ENCODE measurements at places on chromosomes 2 and 18.

DNA sequence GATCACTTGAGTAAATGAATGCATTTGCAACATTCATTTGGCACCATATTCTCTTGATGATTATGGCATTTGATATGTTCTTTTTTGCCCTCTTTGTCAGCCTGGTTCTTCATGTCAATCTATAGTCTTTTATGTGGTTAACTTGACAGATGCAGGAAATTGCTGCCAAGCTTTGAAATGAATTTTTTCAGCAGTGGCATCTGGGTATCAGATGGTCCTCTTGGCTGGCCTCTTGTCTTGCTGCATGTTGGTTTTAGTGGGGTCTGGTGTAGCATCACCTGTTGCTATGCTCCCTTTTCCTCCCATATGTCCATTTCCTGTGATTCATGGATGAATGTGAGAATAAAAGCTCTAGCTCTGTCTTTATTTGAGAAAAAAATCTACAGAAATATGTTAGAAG, 119.9 kb downstream of the DPP4 start:
- ATAC-seq, result no peak

GRCh38 chr2:124437811-124438210, 412.7 kb downstream of the CNTNAP5 start:
- ATAC-seq, result no peak

DNA sequence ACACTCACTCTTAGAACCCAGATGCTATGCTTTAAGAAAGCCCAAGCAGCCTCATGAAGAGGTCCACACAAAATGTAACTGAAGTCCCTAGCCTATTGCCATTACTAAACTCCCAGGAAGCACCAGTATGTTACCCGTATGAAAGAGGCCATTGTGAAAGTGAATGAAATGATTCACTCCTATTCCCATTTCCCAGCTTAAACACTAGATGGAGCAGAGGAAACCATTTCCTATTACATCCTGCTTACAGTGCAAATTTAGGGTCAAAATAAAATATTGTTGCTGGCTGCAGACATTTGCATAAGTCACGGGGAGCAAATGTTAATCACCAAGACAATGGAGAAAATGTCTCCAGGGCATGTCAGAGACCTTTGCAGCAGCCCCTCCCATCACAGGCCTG, 989.7 kb upstream of the CRIM1 start:
- no peak for ATAC-seq

DNA sequence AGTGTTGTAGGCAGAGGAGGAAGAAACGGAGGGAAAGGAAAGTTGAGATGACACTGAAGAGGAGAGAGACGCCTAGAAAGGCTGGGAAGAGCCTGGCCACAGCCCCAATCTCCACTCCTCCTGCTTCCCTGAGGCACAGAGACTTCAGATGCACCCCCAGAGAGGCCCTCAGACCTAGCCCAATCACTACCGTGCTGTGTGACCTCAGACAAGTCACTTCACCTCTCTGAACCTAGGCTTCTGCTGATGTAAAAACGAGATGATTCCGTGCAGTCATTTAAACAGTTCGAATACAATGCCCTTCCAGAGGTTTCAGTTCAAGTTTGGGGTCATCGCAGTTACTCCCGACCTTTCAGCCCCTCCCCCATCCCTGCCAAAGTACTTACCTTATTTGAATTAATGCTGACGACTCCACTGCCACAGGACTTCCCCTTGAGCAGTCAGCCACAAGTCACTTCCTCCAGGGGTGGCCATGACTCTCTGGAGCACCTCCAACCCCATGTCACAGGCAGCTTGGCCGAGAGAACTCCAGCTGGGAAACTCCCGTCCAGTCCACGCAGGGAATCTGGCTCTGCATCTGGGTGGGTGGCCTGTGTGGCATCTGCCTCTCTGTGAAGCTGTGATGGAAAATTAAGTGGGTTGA, 105.2 kb upstream of the ID2 start:
- peak; percentile 84 for ATAC-seq

- peak; percentile 76 for ATAC-seq
Measured at GRCh38 chr18:63213331-63213900, 106.2 kb downstream of the BCL2 start.

- ATAC-seq, result no peak
Measured at GRCh38 chr18:47877892-47878291, 52.6 kb downstream of the SMAD2 start.

- ATAC-seq, result no peak
Measured at GRCh38 chr2:174916270-174916930, 88.8 kb downstream of the CHN1 start.

GRCh38 chr2:46909771-46910419, 5.7 kb downstream of the MCFD2 start:
- ATAC-seq, result peak; percentile 100

- ATAC-seq, result peak; percentile 45
Measured at GRCh38 chr18:11887328-11888128, 20.6 kb downstream of the MPPE1 start.

DNA sequence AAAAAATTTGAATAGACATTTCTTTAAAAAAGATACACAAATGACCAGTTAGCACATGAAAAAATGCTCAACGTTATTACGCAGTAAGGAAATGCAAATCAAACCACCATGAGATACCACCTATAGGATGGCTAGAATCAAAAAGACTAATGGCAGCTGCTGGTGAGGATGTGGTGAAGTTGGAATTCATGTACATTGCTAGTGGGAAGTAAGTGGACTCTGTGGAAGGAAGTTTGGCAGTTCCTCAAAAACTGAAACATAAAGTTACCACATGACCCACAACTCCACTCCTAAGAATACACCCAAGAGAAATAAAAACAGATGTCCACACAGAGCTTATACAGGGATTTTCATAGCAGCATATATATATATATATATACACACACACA, 51.2 kb downstream of the MBP start:
- no peak for ATAC-seq

DNA sequence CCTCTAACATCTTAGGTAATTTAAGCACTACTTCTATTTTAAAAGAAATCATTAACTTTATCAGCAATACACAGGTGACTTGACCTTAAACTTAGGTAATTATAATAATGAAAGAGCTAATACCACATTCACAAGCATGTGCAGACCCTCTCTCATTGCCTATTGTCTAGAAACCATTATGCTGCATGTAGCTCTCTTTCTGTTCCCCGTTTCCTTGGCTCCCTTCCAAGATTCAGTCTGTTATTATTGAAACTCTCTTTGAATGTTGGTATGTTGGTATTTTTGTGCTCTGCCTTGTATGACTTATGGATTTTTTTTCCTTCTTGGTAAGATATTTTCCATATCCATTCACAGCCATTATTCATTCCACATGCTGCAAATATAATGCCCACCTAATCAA, 201.2 kb downstream of the CDCA7 start:
- ATAC-seq, result no peak

- ATAC-seq, result no peak
Measured at GRCh38 chr2:11156396-11157075, 1.3 kb downstream of the SLC66A3 start.

DNA sequence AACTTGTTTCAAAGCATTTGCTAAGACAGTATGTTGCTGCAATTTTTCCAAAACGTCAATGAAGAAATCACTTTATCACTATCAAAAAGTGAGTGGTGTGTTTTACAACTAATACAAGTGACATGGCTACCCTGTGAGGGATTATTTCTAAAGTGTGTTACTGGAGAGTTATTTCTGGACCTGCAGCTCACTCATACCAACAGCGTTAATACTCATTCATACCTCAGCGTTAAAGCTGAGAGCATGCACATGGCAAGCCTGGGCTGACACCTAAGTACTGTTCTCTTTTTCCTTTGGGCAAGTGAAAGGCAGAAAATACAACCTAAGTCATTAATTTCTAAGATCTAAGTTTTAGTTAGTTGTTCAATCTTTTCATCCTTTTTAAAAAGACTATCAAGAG, 13.0 kb upstream of the MRPL19 start:
- ATAC-seq, result no peak

DNA sequence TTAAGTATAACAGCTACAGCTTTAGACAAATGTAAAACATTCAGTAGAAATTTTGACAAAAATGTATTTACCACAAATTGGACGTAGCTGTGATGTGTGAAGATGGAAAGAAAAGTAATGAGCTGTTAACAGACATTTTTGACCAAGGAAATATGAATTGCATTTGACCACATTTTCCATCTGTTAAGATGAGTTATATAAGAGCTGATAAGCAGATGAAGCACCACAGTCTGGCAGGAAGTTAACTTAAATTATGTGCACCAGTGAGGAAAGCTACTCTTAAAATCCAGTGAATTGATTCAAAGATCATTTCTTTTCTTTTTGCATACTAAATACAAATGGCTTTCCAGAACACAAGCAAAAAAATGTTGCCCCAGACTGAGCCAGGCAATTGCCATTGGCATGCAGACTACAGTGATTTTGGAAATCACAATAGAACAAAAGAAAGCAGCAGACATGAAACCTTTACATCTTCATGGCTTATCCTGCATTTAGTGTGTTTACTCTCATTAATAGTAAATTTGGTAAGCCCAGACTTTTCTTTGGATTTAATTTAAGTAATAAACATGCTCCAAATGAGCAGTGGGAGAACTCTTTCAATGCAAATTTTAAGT, 493.7 kb downstream of the TMX3 start:
- no peak for ATAC-seq

DNA sequence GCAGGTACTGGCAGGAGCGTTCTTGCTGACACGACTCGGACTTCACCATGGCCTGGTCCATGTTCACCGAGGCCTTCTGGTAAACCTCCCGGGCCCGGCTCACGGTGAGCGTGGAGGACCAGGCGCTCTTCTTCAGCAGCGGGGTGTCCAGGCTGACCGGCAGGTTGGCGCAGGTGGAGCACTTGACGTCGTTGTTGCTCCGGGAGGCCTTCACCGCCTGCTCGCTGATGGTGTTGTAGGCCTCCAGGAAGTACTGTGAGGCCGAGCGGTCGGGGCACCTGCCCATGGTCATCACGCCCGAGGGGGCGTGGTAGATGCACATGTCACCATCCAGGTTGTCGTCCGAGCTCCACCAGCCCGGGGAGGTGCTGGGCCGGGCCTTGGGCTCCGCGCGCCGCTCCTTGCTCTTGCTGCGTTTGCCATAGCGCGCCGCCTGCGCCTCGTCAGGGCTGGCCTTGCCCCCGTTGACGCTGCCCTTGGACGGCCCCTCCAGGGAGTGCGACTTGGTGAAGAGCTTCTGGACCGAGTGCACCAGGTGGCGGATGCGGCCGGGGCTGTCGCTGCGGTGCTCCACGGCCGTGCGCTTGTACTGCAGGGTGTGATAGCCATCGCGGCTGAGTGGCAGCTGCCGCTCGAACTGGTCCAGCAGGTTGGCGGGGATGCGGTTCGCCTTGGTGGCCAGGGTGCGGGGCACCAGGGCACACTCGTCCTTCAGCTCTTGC, 429.3 kb downstream of the TGIF1 start:
- ATAC-seq, result no peak

GRCh38 chr18:59353079-59353680, 5.9 kb downstream of the LMAN1 start:
- no peak for ATAC-seq

DNA sequence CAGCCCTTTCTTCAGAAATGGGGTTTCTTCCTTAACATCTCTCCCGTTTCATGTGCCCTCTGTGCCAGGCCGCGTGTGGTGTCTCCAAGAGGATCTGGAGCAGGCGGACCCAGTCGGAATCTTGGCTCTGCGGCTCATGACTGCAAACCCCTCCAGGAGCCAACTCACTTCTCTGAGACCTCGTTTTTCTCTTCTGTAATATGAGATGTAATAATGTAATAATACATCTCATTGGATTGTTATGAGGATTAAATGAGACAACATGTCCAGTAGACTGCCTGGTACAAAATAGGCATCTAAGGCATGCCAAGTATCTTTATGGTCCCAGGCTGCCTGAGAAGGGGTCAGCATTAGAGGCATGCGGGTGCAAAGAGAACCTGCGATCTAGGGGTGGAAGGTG, 221.3 kb upstream of the REV1 start:
- ATAC-seq, result no peak

- ATAC-seq, result peak; percentile 80
Measured at GRCh38 chr18:31634331-31634713, 42.6 kb downstream of the TTR start.

GRCh38 chr18:7021994-7022840, 95.4 kb downstream of the LAMA1 start:
- ATAC-seq, result no peak

GRCh38 chr18:12053289-12053688, 40.4 kb upstream of the ANKRD62 start:
- no peak for ATAC-seq

DNA sequence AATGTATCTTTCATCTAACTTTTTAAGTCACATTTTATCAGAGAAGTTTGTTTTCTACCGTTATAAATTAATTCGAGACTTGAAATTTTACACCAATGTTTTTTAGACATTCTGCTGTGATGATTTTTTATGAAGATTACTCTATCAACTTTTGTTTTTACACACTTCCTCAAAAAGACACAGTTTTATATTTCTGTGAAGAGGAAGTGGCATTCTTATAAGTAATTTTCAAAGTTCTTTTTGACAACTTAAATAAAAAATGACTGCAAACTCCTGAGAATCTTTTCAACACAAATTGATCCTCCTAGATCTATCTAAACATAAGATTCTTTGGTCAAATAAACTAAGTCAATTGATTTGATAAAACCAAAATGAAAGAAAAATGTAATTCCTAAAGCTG, 13.7 kb downstream of the ANKRD44 start:
- ATAC-seq, result no peak

DNA sequence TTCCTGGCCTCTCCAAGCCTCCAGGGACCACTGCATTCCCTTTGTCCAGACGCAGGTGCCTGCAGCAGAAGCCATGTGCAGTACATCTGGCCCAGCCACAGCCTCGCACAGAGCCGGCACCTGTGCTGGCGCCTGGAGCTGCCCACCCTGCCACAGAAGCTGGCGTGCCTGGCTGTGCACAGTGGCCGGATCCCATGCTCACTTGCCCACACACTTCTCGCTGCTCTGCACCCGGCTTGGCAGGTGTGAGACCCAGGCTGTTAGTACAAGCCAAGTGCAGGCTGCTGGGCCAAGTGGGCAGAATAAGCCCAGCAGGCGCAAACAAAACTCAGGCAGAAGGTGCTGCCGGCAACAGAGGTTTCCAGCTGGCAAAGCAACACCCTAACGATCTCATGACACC, 124.5 kb upstream of the CCDC150 start:
- ATAC-seq, result no peak

- no peak for ATAC-seq
Measured at GRCh38 chr18:36284671-36285295, 12.7 kb upstream of the FHOD3 start.

DNA sequence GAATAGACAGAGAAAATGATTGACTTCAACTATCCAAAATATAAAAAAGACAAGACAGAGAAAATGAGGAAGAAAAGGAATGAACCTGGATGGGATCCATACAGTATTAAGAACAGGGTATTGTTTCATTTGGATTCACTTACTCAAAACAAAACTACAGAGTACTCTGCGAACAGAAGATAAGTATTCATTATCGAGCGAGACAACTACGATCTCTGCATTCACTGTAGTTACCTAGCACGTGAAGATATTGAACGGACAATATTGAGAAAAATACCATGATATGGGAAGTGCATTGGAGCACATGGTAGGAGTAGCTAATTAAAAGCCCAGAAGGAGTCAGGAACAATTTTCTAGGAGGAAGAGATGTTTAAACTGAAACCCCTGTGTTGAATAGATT, 1.0 kb upstream of the ORC2 start:
- ATAC-seq, result no peak

- ATAC-seq, result peak; percentile 89
Measured at GRCh38 chr2:110866466-110866865, 134.1 kb downstream of the ACOXL start.

- no peak for ATAC-seq
Measured at GRCh38 chr18:80200171-80200931, 47.0 kb downstream of the PARD6G start.
